ENCODE measurements at places on chromosomes 11 and 22.

- no peak for DNase-seq
Observed at GRCh38 chr11:62708793-62709192, 1.3 kb downstream of the GNG3 start.

DNA sequence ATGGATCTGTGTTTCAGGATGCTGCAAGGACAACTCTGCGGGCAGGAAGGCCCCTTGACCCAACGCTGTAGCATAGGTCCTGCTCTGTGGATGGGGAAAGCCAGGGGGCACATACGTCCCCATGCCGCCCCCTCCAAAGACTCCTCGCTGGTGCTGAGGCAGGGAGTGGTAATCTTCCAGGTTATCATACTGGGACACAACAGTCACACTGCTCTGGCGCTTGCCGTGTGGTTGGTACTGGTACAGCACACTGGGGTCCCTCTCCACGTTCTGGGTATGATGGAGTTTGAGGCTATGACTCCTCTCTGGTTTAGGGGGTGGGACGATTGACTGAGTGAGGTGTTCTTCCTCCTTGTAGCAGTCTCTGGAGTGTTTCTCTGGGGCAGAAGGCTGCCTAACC lies 26.2 kb upstream of the TP53AIP1 start:
- no peak for DNase-seq

GRCh38 chr11:16584569-16584968 lies 153.9 kb upstream of the C11orf58 start:
- no peak for DNase-seq

DNA sequence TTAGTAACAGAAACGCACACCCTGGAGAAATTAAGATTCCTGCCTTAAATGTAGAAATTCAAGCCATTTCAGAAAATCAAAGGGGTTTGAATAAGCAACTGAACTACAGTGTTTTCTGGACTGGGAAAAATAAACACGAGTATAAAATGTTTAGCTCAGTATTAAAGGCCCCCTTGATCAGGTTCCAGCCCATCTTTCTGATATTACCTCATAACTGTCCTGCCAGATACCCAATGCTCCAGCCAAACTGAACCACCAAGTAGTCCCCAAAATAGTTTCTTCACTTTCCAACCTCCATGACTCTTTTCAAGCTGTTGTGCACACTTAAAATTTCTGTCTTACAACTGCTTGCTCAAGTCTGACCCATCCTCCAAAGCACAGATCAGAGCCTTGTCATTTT lies 54.4 kb downstream of the SERGEF start:
- no peak for DNase-seq
